HFF-Myc (cell line): ENCODE measurements at places on chromosomes 13 and 19.
A peak's percentile ranks its signal among the peaks of the same experiment; 100 is the strongest.

- DNase-seq = no peak
Measured at GRCh38 chr13:50613356-50613831, 230.1 kb downstream of the DLEU7 start.

DNA sequence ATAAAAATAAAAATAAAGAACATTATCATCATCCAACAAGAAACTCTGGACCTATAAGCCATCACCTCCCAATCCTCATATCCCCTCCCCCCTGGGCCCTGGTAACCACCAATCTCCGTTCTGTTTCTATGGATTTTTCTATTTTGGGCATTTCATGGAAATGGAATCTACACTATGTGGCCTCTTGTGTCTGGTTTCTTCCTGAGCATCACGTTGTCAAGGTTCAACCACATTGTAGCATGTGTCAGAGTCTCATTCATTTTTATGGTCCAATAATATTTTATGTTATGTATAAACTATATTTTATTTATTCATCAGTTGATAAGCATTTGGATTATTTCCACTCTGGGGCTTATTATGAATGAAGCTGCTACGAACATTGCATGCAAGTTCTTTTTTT lies 26.9 kb downstream of the SULT2B1 start:
- no peak for DNase-seq

DNA sequence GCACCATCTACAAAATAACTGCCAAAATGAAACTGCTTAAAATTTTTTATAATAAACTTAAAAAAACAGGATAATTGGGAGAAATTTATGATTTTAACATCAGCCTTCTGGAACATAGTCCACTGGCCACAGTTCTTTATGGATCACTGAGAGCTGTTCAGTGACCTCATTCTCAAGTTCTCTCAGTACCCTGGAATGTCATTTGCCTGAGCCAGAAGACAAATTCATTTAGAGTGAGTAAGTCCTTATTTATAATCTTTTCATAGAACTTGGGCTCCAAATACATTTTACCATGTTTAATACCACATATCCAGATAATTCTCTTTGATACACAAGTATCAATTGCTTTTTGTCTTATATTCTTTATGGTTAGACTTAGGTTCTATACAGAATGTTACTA lies 87.6 kb downstream of the CAB39L start:
- DNase-seq = no peak

- no peak for DNase-seq
Measured at GRCh38 chr19:16418597-16418962, 53.2 kb downstream of the EPS15L1 start.

- DNase-seq = no peak
Measured at GRCh38 chr13:42760951-42761350, 20.4 kb upstream of the FAM216B start.

DNA sequence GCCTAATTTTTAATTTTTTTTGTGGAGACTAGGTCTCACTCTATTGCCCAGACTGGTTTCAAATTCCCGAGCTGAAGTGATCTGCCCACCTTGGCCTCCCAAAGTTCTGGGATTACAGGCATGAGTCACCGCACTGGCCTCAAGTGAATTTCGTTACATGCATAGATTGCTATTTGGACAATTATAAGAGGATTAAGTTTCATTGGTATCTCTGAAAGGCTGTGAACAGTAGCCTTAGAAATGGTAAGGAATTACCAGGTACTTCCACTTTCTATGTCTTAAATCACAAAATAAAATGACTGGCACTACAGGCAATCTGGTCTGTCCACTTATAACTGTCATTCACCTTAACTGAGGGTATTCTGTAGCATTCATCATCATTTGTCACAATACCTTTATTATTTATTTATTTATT lies 2.9 kb upstream of the CCDC9 start:
- DNase-seq = no peak

GRCh38 chr13:45219938-45220375 lies 19.1 kb upstream of the KCTD4 start:
- DNase-seq = peak; percentile 79

GRCh38 chr13:40479196-40479845 lies 187.1 kb downstream of the FOXO1 start:
- no peak for DNase-seq

DNA sequence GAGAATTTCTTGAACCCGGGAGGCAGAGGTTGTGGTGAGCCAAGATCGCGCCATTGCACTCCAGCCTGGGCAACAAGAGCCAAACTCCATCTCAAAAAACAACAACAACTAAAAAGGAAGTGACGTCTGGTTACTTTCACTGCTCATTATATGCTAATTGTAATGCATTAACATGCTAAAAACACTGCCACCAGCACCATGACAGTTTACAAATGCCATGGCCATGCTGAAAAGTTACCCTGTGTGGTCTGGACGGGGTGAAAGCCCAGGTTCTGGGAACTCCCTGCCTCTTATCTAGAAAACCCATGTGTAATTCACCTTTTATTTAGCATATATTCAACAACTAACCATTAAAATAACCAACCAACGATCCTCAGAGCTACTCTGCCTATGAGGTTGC lies 28.1 kb downstream of the CPT1C start:
- no peak for DNase-seq

DNA sequence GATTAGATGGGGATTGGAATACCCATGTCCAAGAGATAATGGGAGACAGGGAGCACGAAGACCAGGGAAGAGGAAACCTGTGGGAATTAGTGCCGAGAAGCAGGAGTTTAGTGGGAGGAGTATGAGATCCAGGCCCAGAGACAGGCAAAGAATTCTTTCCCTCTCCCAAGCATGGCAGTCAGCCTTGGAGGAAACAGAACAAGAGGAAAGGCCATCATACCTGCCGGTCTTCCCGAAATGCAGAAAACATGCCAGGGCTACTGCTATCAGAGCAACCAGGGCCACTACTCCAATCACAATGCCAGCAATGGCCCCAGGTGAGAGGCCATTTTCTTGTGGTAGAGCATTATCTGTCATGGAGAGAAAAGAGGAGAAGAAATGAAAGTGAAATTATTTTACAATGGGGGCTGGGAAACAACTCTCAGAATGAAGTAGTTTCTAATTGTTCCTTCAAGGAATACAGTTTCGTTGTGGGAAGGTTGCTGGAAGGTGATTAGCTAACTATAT lies 16.1 kb downstream of the CEACAM1 start:
- no peak for DNase-seq

GRCh38 chr19:29088761-29089160 lies 124.2 kb downstream of the UQCRFS1 start:
- DNase-seq = no peak

DNA sequence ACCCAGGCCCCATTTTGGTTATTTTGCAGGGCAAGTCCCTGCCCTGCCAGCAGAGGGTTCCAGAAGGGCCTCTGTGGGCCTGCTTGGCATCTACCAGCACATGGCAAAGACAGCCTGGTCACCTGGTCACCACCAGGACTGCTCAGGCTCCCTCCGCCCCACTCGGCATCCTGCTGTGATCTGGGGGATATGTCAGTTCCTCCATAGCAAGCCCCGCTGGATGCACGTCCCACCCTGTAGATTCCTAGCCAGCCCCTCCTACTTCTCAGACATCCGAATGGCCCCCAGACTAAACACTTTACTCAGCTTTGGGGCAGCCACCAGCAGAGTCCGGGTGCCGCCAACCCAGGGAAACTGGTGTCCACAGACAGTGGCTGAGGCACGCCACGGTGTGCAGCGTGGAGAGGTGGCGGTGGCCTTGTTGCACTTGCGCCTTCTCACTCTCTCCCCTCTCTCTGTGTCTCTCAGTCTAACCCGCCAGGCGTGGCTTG lies 31.8 kb upstream of the USE1 start:
- DNase-seq = no peak

DNA sequence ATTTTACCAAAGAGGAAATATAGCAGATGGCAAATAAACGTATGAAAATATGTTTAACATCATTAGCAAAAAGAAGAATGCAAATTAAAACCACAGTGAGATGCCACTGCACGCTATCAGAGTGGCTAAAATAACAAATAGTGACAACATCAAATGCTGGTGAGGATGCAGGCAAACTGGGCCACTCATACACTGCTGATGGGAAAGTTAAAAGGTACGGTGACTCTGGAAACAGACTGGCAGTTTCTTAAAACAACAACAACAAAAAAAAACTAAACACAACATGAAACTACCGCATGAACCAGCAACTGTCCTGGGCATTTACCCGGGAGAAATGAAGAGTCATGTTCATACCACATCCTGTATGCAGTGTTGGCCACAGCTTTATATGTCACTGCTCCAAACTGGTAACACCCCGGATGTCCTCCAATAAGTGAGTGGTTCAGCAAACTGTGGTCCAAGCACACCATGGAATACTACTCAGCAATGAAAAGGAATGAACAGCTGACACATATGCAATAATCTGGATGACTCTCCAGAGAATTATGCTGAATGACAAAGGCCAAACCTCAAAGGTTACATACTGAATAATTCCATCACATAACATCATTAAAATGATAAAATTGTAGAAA lies 22.3 kb downstream of the EPS15L1 start:
- no peak for DNase-seq

- DNase-seq = no peak
Measured at GRCh38 chr19:15641901-15642491, 1.3 kb downstream of the CYP4F3 start.

- DNase-seq = no peak
Measured at GRCh38 chr13:107203146-107203847, 635.4 kb upstream of the ARGLU1 start.

DNA sequence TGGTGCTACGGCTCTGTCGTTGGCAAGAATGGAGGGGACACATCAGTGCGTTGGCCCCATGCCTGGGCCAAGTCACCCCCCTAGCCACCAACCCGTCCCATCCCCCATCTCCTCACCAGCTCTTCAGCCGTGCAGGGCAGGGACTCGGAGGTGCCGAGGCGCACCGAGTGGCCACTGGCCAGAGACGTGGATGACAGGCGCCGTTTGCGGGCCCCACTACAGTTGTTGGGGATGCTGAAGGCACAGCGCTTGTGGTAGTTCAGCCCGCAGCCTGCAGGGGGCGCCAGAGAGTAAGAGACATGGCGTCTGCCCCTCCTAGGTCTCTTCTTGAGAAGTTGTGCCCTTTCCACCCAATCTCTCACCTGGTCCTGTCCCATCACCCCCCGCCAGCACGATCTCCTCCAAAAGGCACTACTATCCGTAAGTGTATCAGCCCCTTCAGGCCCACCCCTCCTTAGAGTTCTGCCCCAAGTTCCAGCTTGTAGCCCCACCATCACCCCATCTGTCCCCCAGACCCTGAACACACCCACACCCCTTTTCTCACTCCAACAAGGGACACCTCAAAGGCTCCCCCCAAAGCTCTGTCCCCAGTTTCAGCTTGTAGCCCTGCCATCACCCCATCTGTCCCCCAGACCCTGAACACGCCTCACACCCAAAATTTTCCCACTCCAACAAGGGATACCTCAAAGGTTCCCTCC lies 12.4 kb downstream of the PRKD2 start:
- no peak for DNase-seq

DNA sequence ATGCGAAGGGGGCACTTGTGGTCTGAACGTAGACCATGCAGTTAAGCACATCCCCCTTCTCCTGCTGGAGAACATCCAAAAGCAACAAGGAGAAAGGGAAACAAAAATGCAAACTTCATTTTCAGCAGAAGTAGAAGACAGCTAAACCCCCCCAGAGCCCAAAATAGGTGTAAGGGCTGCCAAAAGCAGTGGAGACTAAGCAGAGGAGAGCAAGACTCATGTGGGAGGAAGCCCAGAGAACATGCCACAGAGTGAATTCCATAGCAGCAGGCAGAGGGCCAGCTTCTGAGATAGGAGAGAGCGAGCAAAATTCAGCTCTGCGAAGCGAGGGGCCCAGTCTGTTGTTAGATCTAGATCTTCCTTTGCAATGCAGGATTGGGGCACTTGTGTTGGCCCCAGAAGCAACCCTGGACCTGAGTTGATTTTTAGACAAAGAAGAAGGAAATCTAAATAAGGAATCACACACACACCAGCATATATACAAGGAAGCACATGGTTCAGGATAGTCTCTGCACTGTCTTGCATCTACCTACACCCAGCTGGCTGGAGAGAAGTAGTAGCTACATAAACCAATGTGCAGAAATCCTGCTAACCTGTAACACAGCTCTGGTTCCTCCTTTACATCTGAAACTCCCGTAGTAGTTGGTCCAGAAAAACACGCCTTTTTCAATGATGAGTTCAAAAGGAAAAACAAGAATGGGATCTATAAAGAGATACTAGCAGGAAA lies 199.6 kb downstream of the SPRY2 start:
- DNase-seq = no peak

DNA sequence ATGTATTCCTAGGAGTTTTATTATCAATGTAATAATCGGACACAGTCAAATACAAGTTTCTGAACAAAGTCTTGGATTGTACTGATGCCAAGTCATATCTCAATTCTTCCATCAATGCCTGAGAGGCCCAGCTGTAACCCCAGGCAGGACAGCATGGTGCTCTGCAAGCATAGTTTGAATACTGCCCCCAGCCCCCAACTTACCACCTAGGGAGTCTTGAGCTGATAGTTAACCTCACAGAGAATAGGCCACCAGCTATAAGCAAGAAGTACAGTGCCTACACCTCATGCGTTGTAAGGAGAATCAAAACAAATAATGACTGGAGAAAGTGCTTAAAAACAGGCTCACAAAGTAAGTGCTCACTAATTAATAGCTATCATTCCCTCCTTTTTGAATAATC lies 2.7 kb downstream of the PROSER1 start:
- DNase-seq = no peak

- DNase-seq = no peak
Measured at GRCh38 chr13:23411220-23411619, 22.3 kb downstream of the SACS start.

DNA sequence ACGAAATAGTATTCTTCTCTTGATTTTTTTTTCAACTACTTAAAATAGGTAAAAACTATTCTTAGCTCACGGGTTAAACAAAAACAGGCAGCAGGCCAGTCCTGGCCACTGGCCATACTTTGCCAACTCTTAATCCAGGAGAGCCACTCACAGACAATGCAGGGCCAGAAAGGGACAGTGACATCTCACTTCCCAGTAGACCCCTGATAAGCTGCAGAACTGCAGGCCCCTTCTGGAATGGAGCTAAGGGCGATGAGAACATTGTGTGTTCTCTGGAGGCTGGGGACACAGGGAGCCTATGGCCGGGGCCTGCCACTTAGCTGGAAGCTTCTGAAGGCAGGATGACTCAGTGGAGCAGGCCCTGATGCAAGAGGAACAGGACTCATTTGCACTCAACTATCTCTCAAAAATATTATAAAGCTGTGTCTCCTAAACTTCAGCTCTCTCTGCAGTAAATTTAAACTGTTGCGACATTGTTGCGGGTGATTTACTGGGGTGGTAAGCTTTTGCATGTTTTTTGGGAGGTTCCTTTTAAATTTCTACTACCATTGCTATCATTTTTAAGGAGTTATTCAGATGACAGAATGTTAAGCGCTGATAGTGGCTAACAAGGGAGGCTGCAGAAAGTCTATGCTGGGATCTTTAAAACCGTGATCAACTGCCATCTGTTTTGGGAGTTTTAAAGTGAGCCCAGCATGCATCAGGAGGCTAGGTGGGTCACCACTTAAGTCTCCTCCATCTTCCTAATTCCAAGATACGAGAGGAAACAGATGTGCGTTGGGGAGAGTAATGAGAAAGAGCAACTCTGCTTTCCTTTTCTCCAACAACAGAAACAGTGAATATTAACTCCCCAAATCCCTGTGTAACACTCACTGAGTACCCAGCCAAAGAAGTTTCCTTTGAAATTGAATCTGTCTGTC lies 33.2 kb upstream of the KATNAL1 start:
- DNase-seq = peak; percentile 26

GRCh38 chr13:43786766-43787517 lies at the start of gene ENOX1:
Gene ENOX1, minus strand, starts transcription at chr13:43786972.
- no peak for DNase-seq

GRCh38 chr13:50412046-50412617 lies 396.9 kb downstream of the KCNRG start:
- DNase-seq = no peak
